Fibroblast of mammary gland (primary cell): ENCODE measurements at places on chromosomes 3 and 15.

DNA sequence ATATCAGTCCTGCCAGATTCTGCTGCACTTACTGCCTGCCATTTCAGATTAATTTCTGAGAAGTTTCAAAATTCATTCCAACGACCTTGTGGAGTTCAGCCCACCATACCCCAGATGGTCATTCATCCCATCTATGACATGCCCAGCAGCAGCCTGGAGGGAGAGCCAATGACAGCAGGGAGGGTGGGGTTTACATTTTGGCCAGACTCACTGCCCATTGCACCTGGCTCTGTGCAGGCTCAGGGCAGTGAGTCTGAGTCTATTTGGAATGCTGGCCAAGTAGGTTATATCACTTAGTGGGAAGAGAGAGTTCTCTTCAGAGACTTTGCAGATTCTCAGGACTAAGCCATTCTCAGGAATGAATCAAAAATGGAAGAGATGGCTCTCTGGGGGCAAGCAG lies 21.5 kb downstream of the SRPRB start:
- no peak for DNase-seq

DNA sequence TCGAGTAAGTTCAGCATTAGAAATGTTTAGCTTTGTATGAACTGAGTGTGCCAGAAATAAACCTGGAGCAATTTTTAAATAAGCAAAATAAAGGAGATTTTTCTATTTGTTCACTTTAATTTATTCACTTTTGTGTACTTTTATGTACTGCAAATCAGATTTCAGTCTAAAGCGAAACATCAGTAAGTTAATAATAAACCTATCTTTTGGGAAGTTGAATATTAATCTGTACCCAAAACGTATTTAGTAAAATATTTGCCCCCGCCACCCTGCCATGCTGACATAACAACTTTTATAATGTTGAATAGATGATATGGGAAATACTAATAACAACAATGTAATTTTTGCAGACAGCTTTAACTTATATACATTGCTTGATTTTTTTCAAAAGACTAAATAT lies 230.0 kb downstream of the CDIN1 start:
- no peak for DNase-seq

DNA sequence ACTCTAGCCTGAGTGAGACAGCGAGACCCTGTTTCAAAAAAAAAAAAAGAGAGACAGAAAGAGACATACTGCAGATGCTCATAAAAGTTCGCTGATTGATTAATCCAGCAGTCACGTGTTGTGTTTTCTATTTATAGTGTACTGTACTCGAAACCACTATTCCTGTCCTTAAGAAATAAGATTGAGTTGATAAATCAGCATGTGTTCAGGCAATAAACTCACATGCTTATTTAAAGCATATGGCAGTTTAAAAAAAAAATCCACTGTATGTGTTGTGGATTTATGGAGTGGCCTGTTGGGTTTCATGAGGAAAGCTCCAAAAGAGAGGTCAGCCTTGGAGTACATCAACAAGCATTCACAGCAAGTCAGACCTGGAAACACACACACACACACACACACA lies 17.7 kb downstream of the RPL22L1 start:
- no peak for DNase-seq

- DNase-seq: no peak
Observed at GRCh38 chr3:61522060-61522459, 39.3 kb upstream of the PTPRG start.

GRCh38 chr15:100183921-100184495 lies 157.8 kb downstream of the ADAMTS17 start:
- DNase-seq: no peak

GRCh38 chr3:147380977-147381376 lies 25.4 kb downstream of the ZIC4 start:
- no peak for DNase-seq

DNA sequence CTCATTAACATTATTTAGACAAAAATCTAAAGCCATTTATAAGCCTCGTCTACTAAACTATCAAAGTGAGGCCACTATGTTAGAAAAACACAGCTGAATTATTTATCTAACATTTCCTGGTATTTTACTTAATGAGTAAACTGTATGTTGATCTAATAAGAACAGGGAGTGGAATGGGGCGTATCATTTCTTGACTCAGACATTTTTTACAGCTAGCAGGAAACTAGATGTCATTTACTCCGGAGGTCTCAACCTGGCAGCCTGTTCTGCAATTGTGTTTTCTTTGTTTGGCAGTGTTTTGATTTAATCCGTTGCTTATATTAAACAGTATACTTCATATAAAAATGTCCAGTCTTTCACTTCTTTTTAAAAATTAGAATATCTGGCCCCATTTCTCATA lies 79.1 kb upstream of the ABI3BP start:
- DNase-seq: peak; percentile 46

- DNase-seq: no peak
Observed at GRCh38 chr3:2484162-2485026, 385.7 kb downstream of the CNTN4 start.

- no peak for DNase-seq
Observed at GRCh38 chr15:61888074-61888780, 172.0 kb downstream of the VPS13C start.

DNA sequence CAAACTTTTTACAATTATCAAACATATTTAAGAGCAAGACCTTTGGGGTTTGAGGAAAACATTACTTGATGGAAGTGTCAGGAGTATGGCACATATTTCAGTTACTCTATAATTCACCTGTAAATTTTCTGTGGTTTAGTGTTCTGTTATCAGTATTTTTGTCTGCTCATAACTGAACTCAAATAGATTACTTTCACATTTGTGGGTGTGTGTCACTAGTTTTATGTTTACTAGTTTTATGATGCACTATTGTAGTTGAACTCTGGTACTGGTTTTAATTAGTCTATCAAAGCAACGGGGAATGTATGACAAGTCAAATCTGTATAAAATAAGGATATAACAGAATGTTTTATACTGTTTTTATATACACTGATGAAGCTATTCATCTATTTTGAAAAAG lies 27.2 kb downstream of the OXSM start:
- DNase-seq: no peak

GRCh38 chr3:52406791-52407510 lies 38.0 kb downstream of the SEMA3G start:
- DNase-seq: no peak

GRCh38 chr3:11929531-11929930 lies 74.7 kb upstream of the SYN2 start:
- DNase-seq: no peak

DNA sequence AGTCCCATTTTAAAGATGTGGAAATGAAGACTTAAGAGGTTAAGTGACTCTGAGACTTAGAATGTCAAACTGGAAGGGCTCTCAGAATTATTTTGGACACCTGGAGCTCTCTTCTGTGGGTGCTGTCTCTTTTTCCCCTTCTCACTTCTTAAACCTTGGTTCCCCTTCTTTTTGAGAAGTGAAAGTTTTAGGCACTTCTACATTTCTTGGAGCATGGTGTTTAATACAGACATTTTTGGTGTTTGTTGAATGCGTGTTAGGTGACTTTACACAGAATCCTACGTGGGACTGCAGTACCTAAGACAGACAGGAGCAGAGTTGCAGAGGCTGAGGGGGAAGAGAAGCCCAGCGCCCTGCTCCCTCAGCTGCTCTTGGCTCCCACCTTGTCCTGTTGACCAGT lies 133.3 kb downstream of the MDFIC2 start:
- no peak for DNase-seq

DNA sequence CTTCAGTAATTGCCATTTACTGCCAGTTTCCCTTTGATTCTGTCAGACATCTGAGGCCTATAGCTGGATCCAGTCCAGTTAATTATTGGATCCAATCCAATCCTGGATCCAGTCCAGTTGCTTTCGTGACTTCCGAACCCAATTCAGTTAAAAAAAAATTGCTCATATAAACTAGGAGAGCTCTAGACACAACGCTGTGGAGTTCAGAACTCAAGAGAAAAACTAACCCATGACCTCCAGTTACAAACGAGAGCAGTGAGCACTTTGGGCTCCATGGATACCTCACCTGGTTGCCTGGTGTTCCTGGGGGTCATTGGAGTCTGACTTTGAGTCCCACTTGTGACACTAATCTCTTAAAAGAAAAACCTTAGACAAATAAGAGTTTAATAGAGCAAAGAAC lies 269.8 kb downstream of the THSD4 start:
- DNase-seq: no peak

GRCh38 chr3:100902572-100902971 lies 90.6 kb downstream of the ABI3BP start:
- peak; percentile 96 for DNase-seq

DNA sequence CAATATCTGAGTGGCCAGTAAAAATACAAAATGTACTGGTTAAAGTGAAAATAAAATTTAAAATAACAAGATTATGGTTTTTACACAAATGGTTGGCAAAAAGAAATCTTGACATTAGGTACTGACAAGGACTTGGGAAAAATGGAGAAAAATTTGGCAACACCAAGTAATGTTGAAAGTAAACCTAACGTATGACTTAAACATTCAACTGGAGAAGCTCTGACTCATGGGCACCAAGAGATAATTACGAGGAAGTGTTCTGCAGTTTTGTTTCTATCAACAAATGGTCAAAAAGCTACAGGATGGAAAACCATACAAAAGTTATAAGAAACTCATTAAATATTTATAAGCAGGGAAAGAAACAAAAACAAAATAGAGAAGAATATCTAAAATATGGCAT lies 177.7 kb downstream of the ZNF385D start:
- DNase-seq: peak; percentile 63

GRCh38 chr15:72057548-72058091 lies 60.3 kb downstream of the MYO9A start:
- no peak for DNase-seq
